ENCODE measurements at places on chromosomes 3 and 15. TPM values are rescaled to one million over a fixed set of nuclear protein-coding genes. Genes with fewer than 3 reads are reported as not detected.

CFAP100 gene
- total RNA-seq = not detected

BNIP2 gene
- total RNA-seq = 80.1 TPM

SPSB4 gene
- total RNA-seq = not detected

INSYN1 gene
- total RNA-seq = not detected

SMC4 gene
- total RNA-seq = 77.8 TPM

DNA sequence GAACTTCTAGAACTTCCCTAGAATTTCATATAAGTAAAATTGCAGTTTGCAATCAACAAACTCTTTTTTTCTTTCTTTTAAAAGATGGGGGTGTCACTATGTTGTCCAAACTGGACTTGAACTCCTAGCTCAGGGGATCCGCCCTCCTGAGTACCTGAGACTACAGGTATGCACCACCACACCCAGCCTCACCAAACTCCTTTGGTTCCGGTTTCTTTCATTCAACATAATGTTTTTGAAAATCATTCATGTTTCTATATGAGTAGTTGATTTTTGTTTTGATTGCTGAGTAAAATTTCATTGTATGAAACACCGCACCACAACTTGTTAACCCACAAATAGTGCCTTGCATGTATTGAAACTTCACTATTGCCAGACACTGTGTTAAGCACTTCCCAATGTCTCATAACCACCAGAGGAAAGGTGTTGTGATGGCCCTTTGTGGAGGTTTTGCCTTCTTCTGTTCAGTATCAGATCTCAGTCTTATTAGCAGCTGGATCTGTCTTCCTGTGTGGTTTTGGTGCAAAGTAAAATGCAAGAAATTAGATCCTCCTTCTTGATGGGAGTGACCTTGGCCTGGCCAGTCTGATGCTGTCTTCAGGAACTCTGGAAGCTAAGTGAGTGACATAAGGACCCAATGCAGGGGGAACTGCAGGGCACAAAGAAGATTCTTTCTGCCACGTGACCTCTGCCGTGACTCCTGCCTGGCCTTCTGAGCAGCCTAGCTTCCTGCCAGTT is 78.8 kb upstream of the UBE2E1 start:
- no peak for DNase-seq

DNA sequence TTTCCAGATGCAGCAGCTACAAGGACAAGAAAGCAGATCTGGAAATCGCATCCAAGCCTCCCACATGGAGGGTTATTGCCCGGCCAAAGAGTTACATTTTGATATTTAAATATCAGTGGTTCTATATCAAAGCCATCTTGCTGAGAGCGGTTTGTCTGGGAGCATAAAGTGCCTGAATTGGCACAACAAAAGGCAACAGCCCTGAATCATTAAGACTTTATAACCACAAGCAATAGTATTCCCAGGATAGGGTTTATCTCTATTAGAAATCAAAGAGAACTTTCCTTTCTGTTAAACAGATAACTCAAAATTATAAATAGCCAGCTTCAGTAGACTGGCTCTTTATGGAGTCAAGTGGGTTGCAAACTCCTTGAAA is 564.7 kb downstream of the ROBO1 start:
- DNase-seq = no peak

- DNase-seq = no peak
Observed at GRCh38 chr15:27408428-27408827, 437.4 kb downstream of the GABRG3 start.

DNA sequence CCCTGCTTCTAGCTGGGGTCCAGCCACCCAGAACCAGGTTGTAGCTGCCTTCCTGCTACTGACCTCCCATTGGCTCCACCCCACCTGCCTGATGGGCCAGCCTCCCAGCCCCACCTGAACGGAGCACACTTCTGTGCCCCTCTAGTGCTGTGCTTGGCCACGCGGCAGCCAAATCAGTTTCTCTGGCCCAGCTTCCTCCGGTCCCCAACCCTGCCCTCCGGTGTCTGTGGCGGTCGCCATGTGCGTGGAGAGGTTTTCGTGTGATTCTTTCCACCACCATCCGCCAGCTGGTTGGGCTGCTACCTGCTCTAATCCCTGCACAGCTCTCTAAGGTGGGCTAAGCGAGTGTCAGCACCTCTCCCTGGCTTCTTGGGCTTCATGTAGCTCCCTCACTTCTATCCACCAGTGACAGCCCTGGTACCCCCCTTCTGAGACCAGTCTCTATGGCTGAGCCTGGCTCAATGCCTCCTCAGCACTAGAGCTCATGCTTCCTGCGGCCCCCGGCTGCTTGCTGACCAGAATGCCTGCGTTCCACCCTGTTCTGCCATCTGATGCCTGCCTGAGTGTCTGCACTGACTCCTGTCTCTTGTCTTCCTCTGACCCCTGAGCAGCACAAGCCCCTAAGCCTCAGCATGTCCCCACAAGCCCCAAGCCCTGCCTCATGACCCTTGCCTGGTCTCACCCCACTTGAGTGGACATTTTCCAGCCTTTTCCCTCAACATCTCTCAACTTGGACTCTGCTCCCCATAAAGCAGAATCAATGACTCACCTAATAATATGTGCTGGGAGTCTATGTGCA is 23.2 kb upstream of the MAGEF1 start:
- DNase-seq = no peak

DNA sequence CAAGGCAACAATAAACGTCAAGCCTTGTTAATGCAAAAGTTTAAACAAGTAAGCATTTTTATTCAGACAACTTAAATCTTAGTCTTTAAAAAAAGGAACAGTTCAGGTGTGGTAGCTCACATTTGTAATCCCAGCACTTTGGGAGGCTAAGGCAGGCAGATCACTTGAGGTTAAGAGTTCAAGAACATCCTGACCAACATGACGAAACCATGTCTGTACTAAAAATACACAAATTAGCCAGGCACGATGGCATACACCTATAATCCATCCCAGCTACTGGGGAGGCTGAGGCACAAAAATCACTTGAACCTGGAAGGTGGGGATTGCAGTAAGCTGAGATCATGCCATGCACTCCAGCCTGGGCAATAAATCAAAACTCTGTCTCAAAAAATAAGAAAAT is 19.9 kb downstream of the ZBTB20 start:
- no peak for DNase-seq

DNA sequence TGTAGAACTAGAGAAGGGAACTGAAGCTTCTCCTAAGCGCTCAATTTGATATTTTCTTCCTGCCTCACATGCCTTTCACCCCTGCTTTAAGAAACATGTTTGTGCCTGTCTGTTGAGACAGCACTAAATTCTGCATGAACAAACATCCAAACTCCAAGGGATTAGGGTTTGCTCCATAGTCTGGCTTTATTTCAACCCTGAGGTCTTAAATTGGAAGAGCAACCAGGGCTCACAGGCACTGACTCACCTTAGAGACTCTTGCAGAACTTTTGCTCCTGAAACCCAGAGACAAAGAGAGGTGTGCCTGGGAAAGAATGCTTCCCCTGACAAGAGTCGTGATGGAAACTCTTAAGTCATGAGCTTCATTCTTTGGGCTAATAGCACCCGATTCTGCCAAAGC is 393.9 kb upstream of the MCTP2 start:
- DNase-seq = no peak

- DNase-seq = no peak
Observed at GRCh38 chr15:56732135-56732885, 999 bp downstream of the ZNF280D start.

DNA sequence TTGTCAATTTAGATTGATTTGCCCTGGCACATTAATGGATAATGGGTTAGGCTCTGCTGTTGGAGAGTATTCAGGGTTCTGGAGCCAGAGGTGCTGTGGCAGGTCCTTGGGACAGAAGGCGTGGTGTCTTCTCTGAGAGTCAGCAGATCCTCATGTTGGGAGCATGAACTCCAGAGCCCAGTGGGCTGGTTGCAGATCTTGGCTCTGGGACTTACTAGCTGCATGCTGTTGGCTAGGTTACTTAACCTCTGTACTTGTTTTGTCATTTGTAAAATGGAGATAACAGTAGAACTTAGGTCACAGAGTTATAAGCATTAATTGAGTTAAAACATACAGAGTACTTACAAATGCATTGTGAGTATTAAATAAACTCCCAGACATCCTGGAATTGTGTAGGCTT is 77.6 kb downstream of the CCK start:
- no peak for DNase-seq

DNA sequence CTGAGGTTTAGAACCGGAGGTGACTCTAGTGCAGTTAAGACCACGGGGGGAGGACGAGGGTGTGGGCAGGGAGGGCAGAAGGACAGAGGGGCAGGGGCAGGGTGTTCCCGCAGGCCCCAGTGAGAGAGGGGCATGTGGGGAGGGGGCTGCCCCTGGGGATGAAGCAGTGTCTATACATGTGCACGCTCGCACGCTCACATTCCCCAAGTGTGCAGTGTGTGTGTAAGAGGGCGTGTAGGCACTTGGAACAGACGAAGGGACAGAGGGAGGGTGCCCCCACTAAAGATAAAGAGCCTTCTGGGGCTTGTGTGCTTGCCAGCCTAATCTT is 69.5 kb upstream of the MEF2A start:
- DNase-seq = no peak

- no peak for DNase-seq
Observed at GRCh38 chr15:90691982-90692773, 25.0 kb upstream of the BLM start.

DNA sequence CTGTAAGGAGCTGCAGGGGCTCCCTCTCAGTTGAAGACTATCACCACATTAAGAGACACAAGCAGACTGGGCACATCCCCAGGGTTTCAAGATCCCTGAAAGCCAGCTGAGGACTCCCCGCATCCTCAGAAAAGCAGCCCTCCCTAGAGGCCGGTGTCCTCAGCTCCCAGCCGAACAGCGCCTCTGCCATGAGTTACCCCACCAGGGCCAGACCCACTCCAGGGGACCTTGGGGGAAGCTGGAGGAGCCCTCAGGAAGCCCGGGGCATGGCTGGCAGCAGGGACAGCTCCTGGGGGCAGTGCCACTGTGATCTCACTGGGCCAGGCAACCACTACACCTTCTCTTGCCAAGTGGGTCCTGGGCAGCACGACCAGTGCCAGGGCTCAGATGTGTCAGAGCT is 8.1 kb downstream of the KLF15 start:
- DNase-seq = no peak

DNA sequence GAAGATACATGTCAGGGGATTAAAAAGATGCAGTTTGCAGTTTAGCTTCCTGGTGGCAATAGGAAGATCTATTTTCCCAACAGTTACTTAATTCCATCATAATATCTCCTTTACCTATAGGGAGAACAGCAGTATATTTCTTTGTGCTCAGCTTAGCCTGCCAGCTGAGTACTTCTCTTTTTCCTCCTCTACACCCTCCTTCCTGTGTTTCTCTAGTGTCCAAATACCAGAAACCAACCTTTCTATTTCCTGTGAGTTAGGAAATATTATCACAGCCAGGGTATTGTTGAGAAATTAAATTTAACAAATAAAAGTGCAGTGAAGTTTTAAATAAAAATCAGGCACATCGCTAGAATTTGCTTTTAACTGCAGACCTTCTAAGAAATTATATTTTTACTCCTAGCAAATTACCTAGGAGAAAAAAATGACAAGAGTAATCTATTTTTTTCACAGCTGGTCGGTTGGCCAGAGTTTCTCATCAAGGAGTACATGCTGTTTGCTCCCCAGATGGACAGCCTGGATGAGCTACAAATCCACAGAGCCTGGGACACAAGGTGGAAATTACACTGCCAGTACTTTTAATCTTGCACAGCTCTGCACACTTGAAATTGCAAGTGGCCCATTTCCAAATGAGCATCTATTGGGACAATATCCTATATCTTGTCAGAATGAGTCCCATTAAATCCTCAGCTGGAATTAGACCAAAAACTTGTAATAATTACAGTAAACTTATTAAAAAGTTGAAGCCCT is 185.2 kb upstream of the CFAP20DC start:
- no peak for DNase-seq

GRCh38 chr3:22319446-22319845 is 568.4 kb upstream of the ZNF385D start:
- DNase-seq = no peak

DNA sequence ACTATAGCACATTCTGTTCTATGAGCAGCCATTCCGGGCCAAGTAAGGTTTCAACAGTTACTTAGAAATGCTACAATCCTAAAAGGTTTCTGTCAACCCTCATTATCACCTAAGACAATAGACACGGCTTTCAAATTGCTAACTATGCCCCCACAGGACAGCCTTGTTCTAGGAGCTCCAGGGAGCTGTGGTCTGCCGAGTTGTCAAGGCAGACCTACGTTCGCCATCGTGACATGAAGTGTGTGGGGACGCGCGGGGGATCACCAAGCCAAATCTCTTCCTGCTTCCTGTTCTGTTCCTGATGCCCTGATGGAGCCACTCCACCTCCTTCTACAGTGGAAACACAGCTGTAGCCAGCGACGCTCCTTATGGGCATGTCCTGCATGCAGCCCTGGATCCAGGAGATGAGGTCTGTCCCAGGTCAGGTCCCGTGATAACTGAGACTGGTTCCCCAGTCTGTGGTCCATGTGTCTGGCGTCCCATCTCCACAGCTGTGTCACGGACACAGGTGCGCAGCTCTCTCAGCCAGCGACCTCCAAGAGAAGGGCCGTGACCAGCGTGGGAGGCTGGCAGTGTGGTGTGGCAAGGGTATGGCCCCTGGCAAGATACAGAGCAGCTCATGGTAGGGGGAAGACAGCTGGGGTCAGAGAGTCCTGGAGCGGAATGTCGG is 82.8 kb downstream of the PCSK6 start:
- no peak for DNase-seq

GRCh38 chr3:24305795-24306467 is 188.7 kb downstream of the THRB start:
- DNase-seq = no peak

GRCh38 chr15:38647683-38648082 is 83.1 kb upstream of the RASGRP1 start:
- no peak for DNase-seq

- no peak for DNase-seq
Observed at GRCh38 chr3:121627622-121628021, 33.1 kb downstream of the HCLS1 start.

DNA sequence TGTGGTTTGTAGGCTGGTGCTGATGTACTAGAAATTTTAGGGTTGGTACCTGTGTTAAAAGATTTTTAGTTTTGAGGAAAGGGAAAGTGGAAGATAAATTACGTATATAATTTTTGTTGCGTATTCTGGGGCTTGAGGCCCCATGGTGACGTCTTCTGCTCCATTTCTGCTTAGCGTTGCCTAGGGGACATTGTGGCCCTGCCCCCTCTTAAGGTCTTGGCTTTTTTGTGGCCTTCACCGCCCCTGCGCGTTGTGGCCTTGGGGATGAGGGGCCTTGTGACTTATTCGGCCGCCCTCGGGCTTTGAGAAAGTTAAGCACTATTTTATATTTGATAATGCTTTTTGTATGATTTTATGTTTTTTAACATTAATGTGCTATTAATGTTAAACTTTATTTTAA is 182.0 kb downstream of the KLF13 start:
- DNase-seq = no peak

DNA sequence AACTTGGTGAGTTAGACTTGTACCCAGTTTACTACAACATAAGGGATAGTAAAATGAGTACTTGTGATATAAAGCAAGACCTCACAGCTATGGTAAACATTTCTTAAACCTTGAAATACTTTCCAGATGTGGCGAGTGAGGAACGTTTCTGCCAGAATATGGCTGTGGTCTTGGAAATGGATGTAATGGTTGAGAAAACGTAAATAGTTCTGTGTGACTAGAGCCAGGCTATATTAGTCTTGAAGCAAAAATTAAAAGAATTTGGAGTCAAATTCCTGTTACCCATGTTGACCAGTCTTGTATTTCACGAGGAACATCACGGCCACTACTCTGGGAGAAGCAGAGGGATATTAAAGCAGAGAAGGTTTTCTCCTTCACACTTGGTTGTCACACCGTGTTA is 15.3 kb downstream of the OR4F15 start:
- no peak for DNase-seq

GRCh38 chr3:14805961-14806537 is 12.7 kb upstream of the FGD5 start:
- DNase-seq = no peak

GRCh38 chr3:151987893-151988292 is 114.5 kb downstream of the SUCNR1 start:
- DNase-seq = no peak
